ENCODE measurements at places on chromosomes 2 and 18.

- DNase-seq: no peak
These were observed 56.3 kb downstream of the FMNL2 start for GRCh38 chr2:152391318-152391717.

DNA sequence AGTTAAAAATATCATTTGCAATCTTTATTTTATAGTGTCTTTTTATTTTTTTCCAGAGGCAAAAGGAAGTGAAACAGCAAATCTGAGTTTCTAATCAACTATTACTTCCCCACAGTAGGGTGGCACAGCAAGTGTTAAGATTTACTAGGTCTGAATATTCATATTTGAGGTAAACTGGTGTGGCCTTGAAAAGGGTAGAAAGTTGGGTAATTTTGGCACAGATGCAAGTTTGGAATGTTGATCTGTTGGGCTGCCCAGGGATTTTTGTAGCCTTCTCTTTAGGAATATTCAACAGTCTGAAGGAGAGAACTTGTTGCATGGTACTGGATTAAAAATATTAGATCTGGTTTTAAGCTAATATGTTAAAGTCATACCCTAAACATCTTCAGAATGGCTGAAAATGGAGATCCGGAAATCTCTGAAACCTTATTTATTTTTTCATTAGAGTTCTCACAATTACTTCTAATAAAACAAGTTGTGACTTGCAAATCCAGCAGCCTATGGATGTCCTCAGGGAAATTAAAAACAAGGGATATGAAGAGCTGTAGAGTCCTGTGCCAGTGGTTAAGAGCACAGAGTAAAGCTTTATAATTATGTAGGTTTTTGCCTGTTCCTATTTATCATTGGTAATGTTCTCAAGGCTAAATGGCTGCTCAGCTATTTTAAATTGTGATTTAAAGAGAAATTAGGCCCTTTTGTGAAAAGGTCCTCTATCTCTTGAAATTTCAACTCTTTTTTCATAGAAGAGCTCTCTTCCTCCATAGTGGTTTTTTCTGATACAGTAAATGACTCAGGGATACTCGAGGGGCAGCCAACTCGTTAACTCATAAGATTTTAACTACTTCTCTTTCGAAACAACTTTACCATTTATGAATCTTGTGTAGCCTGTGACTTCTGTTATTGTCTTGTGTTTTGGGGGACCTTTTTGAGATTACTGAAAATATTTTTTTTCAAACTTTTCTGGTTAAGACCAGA lies 11.0 kb downstream of the TANK start:
- peak; percentile 43 for DNase-seq

- DNase-seq: no peak
These were observed 19.2 kb upstream of the SLC8A1 start for GRCh38 chr2:40470822-40471813.

- no peak for DNase-seq
These were observed 72.0 kb downstream of the KCNE4 start for GRCh38 chr2:223123855-223124610.

DNA sequence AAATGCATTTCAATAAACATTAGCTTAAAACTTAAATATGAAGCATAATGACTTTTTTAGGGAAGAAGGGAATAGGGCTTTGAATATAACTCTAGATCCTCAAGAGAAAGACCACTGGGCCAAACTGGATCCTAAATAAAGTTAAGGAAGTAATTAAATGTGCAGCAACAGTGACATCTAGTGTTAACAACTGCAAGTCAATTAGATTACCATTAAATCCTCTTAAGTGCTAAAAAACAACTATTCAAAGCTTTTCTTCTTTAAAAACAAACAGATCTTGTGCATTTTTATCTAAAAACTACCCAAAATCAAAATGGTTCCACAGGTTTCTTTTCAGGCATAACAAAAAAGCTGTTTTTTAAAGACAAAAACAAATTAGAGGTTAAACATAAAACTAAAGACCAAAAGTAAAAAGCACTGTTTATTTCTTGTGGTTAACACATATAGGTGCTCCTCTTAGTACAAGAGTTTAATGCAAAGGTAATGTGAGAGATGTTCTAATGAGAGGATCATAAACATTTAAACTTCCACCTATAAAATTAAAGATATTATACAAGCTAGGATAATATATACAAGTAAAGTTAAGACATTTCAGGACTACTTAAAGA lies 111.4 kb downstream of the THADA start:
- DNase-seq: peak; percentile 71

GRCh38 chr2:129780316-129781270 lies 198.9 kb upstream of the RAB6C start:
- no peak for DNase-seq

DNA sequence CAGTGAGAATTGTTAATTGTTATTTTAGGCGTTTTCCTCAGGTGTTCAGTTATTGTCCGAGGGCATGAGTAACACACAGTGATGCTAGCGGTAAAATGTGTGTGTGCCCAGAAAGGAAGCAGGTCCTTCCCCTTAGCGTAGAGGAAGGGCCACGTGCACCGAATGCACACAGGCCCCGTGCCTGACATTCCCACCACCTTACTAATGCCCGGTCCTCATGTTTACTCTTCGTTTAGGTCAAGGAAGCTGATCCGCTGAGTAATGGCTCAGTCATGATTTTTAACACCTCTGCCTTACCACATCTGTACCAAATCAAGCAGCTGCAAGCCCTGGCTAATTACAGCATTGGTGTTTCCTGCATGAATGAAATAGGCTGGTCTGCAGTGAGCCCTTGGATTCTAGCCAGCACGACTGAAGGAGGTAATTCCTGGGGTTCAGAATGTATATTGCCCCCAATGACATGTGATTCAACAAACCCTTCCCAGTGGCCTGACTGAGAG lies 76.7 kb downstream of the MERTK start:
- DNase-seq: no peak

GRCh38 chr2:51212374-51212773 lies 180.4 kb upstream of the NRXN1 start:
- DNase-seq: no peak

- DNase-seq: no peak
These were observed 113.7 kb downstream of the PRKCE start for GRCh38 chr2:45765007-45765727.

- no peak for DNase-seq
These were observed 25.1 kb upstream of the PRLH start for GRCh38 chr2:237541243-237541642.

- DNase-seq: peak; percentile 47
These were observed 198.2 kb upstream of the COPS8 start for GRCh38 chr2:236887531-236887930.

DNA sequence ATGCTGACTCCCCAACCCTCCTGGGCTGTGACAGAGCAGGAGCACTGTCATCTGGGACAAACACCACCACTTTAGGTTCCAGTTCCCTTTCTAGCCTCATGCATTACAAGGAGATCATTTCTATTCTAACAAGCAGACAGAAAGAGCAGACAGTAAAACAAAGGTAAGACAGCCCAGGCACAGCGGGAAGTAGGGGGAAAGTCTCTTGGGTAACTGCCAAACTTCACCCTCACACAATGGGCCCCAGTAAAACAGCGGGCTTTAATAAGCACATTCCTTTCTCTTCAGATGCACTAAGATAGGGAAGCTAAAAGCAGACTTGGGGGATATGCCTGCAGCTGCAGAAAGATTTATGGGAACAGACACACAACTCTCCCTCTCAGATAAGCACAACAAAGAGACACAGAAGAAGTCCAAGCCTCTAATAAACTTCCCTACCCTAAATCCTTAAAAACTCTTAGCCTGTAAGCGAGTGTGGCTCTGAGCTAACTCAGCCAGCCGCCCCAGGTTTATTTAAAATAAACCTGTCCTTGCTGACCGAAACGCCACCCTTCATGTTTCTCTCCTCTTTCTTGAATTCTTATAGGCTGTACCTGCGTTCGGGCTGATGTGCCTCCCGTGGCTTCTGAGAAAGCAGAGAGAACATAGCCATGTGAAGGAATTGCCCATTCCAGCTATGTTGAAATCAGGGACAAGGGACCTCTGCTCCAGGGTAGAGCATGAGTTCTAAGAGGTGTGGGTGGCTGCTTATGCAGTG lies 726.8 kb upstream of the DDX18 start:
- DNase-seq: no peak

DNA sequence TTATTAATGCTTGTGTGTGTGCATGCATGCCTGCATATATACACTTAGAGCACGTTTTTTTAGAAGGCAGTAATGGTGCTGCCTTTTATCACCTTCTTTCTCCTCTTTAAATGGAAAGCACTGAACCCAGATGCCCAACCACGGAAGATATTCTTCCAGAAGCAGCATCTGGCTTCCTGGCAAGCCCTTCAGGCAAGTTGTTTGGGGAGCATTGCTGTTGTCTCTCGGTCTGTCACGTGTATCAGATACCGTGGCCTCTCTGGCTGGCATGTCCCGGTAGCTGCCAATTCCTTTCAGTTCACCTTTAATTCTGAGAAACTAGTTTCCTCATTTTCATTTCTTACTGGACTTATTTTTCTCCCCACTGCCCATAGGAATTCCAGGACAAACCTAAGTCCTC lies 587.8 kb downstream of the ARHGAP15 start:
- no peak for DNase-seq

DNA sequence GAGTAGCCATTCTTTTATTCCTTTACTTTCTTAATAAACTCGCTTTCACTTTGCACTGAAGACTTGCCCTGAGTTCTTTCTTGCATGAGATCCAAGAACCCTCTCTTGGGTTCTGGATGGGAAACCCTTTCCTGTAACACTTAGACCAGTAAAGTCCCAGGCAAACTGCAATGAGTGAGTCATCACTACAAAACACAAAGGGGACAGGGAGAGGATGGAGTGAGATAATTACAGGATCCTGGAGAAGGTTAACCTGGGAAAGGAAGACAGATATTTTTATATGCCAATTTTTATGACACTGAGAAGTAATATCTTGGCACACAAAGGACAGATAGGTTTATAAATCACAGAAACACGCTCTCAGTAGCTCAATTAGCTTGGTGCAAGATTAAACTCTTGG lies 48.7 kb downstream of the EHD3 start:
- DNase-seq: no peak

DNA sequence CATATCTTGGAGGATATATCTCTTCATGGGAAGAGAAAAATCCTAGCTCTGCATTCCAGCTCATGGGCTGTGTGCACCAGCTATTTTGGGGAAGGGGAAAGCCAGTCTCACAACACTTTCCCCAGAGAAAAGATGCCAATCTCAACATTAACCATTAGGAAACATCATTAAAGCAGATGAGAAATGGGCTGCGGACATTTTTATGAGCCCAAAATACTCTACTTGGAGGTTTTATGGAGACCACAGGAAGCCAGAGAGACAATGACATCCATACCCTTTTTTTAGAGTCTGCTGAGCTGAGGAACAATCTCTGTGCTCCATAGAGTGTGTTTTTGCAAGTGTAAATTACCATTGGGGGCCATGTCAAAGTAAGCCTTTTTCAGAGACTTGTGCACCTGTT lies 213.7 kb downstream of the TRIB2 start:
- no peak for DNase-seq

- no peak for DNase-seq
These were observed 36.7 kb downstream of the PKP4 start for GRCh38 chr2:158493458-158493857.

GRCh38 chr2:199946196-199946595 lies 9.1 kb downstream of the TYW5 start:
- DNase-seq: no peak

DNA sequence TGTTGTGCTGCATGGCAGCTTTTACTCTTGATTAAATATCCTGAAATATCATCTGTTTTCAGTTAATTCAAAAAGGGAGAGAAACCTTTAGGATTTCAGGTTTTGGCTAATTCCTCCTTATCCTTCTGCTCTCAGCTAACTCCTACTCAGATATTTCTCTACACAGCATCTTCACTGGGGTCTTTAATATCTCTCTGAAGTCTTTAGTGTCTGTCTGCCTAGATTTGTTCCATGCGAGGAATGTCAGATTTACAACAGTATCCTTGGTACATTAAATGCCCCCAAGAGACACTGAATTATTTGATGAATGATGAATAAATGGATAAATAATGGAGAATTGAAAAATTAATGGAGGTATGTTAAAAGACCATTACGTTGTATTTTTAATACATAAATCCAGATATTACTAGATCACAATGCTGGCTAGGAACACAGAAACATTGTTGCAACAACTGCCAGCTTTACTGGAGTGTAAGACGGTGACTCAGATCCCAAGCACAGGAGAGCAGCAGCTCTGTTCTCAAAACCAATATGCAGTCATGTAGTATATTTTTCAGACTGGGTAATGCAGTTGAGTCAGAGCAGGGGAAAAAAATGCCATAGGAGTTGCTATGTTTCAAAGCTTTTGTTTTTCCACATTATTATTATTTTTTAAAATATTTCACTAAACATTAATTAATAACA lies 388.0 kb upstream of the SYT4 start:
- DNase-seq: peak; percentile 89

- peak; percentile 2 for DNase-seq
These were observed at the start of gene CTNNA2 for GRCh38 chr2:79512442-79513401. CTNNA2 (plus strand) TSS chr2:79513051.

GRCh38 chr2:47403609-47404193 lies 745 bp downstream of the MSH2 start:
- no peak for DNase-seq

DNA sequence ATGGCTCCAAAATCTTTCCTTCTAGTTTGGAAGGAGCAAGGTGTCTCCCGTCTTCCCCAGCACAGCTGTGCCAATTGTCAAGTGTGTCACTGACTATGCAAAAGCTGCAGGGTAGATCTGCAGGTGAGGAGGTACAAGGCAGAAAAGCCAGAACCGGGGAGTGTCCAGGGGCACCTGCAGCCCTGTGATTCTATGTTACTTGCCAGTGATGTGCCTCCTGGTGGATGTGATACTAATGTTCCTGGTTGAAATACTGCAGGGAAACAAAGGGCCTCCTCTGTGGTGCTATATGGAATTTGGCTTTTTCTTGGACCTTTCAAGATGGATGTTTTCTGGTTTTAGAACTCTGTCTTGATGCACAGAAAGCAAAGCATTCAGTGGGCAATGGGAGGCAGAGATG lies 80.3 kb downstream of the ST6GAL2 start:
- DNase-seq: no peak

DNA sequence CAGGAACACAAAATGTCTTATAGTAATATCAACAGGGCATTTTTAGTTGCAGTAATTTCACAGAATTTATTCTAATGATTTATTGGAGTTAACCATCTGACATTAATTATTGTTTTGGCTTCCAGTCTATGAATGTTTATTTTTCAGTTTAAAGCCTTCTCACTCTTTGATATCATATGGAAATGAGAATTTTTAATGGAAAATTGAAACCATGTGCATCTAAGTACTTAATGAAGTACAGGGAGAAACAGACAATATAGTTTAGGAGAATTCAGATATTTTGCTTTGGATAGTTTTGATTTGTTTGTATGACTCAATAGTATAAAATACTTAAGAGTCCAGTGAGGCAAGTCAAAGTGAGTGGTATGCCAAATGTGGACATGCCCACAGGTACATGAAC lies 126.1 kb downstream of the OLA1 start:
- no peak for DNase-seq

Data from stromal cell of bone marrow (primary cell).